Cardiac fibroblast (primary cell): ENCODE measurements at places on chromosomes 12 and 14.

DNA sequence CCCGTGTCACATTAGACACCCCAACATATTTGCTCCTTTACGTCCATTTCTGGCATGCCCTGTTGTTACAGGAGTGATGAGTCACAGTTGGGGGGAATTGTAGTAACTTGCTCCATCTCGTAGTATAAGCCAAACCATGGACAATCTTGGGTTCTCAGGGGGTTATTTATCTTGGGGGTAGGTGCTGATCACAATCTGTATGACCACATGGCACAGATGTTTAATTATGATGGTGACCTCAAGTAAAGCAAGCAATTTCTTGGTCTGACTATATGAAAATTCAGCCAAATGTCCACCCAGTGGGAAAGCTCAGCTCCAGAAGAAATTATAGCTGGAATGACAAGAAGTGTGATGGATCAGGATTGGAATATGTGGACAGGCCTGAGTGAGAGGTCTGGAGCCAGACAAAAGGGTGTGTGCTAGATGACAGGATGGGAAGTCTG is 32.1 kb upstream of the STON2 start:
- no peak for DNase-seq

- DNase-seq, result no peak
These were observed 53.5 kb downstream of the SLC38A6 start for GRCh38 chr14:61034416-61035120.

- no peak for DNase-seq
These were observed 64.3 kb downstream of the PLEKHG3 start for GRCh38 chr14:64768401-64769095.

DNA sequence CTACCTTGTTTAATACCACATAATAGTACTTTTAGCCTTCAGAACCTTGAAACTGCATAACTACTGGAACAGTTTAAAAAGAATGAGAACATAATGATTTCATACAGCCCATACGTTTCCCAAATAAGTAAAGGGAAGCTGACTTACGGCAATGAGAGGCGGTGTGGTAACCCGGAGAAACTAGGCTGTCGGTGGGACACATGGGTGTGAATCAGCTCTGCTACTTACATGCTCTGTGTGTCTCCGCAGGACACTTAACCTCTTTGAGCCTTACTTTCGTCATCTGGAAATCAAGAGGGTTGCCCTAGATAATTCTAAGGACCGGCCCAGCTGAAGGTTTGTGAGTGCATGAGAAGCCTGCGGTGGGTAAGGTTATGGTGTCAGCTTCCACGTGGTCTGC is 49.3 kb upstream of the PLEKHG3 start:
- DNase-seq, result no peak

DNA sequence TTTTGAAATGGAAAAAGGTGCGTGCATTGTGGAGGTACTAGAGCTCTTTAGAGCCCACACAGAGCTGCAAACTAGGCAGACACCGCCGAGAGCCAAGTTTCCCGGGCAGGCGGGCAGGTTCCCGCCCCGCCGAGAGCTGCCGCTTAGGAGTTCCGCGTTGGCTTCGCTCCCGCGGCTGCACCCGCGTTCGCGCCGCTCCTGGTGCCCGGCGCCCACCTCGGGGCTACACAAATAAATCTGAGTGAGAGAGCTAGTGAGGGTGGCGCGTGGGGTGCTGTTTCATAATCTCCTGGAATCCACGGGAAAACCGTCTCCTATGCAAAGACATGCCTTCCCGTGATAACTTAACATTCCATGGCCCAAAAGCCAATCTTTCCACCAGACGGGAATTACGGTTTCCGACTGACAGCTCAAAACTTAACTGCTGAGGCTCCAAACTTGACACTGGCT is 645 bp downstream of the KITLG start:
- no peak for DNase-seq

DNA sequence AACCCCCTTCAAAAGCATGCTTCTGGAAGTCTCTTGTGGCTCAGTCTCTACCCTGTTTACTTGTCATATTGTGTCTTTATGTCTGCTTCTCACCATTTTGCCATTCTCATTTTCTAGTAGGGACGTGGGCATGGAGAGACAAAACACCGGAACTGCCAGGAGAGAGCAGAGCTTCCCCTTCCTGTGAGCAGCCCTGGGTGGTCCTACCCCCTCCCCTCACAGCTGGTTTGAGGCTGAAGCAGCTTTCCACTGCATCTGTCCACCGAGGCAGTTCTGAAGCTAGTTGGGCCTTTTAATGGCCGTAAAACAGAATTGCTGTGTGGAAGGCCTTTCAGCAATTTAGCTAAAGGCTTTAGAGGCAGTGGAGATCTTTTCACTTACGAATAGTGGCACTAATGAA is 77.0 kb downstream of the PELI2 start:
- no peak for DNase-seq

- DNase-seq, result no peak
These were observed 38.0 kb downstream of the SLC2A14 start for GRCh38 chr12:7834701-7835100.
